Putamen (tissue), 1 donor: ENCODE measurements at places on chromosomes 13 and 19.

- DNase-seq = no peak
Observed at GRCh38 chr19:8609279-8610040, 1.1 kb downstream of the ADAMTS10 start.

- DNase-seq = no peak
Observed at GRCh38 chr19:2064395-2064787, 13.3 kb upstream of the MKNK2 start.

DNA sequence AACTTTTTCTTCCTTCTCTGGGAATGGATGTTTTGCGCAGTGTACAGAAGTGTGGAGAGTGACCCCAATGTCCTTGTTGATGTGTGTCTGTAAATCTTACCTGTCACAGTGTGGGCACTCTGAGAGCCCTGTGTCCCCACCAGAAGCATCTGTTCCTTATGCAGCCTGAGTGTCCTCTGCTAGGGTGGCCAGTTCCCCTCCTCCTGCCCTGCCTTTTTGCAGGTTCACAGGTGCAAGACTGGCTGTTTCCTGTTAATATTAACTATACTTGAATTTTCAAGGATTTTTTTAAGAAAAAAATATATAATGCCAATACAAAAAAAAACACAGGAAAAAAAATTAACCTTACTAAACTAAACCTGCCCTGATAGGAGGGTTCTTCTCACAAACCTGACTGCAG lies 12.0 kb upstream of the GRAMD1A start:
- no peak for DNase-seq

DNA sequence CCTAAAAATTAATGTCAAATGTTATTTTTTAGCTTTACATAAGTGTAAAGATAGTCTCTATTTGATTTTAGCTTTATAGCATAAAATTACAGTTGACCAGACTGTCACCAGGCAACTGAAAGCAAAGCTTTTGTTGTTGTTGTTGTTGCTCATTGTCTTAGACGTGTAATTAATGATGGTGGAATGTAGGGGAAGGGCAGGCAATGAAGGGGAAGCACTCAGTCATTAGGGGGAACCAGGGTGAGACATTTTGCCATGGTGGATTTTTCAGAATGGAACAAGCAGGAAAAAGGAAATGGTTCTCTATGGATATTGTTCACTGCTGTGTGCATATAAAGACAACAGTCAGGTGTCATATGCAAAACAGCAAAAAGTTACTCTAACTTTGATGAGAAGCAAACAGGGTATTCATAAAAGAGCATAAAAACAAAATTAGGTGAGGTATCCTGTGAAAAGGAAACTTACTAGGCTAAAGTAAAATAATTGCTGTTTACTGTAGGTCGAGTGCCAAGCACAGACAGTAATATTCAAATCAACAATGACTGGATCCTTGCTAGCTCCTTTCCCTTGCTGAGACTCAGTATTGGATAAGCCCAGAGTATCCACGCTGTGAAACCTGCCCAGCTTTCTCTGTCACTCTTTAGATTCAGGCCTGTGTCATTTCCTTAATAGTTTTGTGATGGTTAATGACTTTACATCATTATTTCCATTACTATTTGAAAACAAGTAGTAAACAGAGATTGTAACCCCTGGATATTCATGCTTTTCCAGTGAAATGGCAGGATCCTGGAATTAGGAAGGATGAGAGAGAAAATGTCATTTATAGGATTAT lies 110.5 kb downstream of the LRCH1 start:
- DNase-seq = no peak

DNA sequence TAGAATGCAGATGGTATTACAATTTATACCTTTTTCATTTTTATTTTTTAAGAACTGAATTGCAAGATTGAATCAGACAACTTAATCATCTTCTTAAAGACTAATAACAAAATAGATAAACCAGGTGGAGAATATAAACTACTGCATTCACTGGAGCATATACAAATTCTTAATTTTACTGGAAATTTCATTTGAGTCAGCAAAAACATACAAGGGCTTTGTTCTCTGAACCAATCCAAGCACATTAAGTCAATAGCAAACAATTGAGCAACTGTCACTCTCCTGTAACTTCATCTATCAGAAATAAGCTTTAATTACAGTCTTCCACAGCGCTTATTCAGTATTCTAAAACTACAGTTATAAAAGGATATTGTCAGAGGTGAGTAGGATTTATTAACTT lies 167.4 kb upstream of the OBI1 start:
- no peak for DNase-seq

DNA sequence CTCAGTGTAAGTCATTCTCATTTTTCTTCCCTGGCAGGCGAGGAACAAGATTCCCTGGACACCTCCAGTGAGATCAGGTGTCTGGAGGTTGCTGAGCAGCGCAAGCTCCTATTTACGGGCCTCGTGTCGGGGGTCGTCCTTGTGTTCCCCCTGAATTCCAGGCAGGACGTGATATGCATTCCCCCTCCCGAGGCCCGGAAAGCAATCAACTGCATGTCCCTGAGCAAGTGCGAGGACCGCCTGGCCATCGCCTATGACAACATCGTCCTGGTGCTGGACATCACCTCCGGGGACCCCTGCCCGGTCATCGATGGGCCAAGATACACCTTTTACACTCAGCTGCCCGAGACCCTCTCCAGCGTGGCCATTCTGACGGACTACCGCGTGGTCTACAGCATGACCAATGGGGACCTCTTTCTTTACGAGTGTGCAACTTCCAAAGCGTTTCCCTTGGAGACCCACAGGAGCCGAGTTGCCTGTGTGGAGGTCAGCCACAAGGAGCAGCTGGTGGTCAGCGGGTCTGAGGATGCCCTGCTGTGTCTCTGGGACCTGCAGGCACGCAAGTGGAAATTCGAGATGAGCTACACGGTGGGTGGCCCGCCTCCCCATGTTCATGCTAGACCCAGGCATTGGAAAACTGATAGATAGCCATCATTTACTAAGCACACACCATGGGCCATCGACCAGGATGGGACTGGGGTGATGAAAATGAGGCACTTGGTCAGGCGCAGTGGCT lies 21.5 kb upstream of the SIN3B start:
- no peak for DNase-seq

- no peak for DNase-seq
Observed at GRCh38 chr13:105740739-105741138, 794.7 kb downstream of the EFNB2 start.
